ENCODE measurements at places on chromosomes 1 and 21. TPM values are rescaled to one million over a fixed set of nuclear protein-coding genes. Genes with fewer than 3 reads are reported as not detected.
A peak's percentile ranks its signal among the peaks of the same experiment; 100 is the strongest.

DNA sequence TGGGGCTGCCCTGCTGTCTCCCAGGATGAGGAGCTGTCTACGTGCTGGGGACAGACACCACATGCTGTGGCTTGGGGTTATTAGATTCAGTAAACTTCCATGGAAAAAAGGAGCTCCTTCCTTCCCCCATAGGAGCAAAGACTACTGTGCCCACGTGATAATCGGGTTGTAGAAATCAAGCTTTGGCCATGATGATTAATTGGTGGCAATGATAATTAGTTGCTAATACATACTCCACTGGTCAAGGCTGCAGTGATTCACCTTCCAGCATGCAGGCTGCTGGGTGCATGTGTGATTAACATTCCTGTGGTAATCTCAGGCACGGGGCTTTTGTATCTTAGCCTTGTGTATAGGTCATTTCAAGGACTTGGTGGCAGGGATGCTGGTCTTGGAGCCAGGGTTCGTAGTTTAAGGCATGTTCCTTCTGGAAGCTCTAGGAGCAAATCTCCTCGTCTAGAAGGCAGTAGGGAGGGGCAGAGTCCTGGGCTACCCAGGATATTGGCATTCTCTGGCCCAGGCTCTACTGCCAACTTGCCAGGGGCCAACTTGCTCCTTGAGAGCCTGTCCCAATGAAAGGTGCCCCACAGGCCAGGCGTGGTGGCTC lies 41.4 kb downstream of the TMCO4 start:
- no peak for ATAC-seq

DNA sequence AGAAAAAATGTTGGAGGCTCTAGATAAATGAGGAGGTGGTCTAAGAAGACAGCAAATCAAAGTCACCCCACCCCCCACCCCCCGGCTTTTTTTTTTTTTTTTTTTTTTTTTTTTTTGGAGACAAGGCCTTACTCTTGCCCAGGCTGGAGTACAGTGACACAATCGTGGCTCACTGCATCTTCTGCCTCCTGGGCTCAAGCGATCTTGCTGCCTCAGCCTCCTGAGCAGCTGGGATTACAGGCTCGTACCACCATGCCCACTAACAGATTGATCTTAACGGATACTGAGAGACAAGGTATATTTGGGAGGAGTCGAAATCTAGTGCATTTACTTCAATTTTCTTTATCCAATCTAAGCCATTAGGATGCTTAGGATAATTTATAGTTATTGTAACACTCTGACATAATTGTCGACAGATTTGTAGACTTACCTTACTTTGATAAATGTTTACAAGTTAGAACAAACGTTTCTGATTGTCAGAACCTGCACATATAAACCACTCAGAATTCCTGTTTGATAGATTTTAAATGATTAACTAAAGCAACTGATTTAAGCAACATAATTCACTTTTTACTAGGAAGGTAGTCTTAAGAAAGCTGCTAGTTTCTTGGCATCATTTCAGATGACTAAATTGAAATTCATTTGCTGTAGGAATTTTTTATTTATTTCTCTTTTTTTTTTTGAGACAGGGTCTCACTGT lies 33.7 kb upstream of the NBL1 start:
- ATAC-seq: no peak

- no peak for ATAC-seq
These were observed 14.7 kb downstream of the YTHDF2 start for GRCh38 chr1:28751315-28752060.

GBP1 gene
- total RNA-seq: 28.1 TPM

- ATAC-seq: no peak
These were observed 1.1 kb downstream of the CKS1B start for GRCh38 chr1:154975409-154976059.

- no peak for ATAC-seq
These were observed 27.7 kb downstream of the THRAP3 start for GRCh38 chr1:36251794-36252481.

DNA sequence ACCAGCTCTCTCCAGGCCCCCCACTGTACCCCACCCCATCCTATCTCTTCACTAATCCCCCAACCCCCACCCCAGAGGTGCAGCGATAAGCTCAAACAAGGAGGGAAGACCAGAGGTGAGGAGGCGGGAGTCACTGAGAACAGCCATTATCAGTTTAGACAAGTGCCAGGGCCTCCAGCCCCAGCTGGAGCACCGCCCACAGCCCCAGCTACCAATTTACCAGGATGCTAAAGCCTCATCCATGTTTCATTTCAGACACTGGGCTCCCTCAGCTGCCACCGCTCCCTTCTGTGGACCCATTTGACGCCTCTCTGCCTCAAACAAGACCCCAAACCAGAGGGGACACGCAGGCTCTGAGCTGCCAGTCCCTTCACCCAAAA lies 80.6 kb downstream of the DISP3 start:
- no peak for ATAC-seq

GRCh38 chr1:98232678-98233077 lies 311.8 kb upstream of the DPYD start:
- ATAC-seq: peak; percentile 16

ST6GALNAC5 gene
- 14.6 TPM for total RNA-seq

IVL gene
- 0.31 TPM for total RNA-seq

DNA sequence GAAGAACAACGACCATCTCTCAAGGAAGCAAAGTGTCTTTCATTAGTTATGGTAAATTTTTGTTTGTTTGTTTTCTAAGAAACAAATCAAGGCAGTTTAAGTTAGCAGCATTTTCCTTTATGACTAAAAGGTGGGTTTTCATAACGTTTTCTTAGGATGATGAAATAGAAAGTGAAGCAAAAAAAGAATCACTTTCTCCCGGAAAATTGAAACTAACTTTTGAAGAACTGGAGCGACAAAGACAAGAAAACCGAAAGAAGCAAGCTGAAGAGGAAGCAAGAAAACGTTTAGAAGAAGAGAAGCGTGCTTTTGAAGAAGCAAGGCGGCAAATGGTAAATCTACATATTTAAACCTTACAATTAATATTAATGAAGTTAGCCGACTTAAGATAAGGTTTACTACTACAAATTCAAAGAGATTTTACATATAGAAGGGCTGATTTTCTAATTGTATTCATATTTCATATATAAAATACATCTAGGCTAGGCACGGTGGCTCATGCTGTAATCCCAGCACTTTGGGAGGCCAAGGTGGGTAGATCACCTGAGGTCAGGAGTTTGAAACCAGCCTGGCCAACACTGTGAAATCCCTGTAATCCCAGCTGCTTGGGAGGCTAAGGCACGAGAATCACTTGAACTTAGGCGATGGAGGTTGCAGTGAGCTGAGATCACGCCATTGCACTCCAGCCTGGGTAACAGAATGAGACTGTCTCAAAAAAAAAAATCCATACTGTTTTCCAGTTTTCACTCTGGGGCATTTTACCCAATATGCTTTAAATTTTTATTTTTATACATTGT lies 38.3 kb downstream of the NEXN start:
- ATAC-seq: no peak

DNA sequence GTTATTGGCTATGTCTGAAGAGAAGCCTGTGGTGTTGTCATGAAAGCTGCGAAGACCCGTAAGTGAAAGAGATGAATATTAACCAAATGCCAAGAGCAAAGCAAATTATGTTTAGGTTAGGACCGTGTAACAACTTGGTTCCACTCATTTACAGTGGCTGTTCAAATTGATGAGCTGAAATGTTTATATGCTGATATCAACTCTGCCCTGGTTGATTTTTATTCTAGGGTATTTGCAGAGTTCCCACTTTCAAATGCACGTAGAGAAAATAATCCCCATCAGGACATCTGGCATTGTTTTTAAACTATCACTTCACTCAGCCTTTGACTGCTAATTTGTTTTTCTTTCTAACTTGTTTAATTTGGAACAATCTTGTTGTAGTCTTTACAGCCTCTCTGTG lies 581.6 kb upstream of the ADAMTS5 start:
- ATAC-seq: no peak

S100A7 gene
- total RNA-seq: 33.0 TPM

DNA sequence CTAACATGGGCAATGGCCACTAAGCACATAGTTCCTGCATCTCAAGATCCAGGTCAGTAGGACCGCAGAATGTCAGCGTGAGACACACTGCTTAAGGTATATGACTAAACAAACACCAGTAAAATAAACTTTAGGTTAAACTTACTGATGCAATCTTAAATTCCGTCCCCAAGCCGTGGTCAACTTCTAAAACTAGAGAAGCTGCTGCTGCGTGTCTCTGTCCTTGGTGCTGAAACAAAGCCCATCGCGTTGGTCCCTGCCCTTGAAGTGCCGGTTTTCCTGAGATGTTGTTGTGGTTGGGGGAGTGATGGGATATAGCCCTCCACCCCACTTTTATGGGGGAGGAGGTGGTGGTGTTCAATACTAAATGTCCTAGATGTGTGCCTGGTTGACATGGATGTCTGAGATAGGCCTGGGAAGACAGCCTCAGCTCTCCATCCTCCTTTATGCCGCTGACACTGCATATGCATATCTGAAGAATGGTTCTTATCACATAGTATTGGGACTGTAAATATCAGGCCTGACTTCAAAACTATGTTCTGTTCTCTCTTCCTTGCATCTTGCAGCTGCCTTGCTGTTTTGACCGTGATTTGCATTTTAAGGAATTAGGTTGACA lies 72.0 kb upstream of the KCNA3 start:
- ATAC-seq: no peak

DNA sequence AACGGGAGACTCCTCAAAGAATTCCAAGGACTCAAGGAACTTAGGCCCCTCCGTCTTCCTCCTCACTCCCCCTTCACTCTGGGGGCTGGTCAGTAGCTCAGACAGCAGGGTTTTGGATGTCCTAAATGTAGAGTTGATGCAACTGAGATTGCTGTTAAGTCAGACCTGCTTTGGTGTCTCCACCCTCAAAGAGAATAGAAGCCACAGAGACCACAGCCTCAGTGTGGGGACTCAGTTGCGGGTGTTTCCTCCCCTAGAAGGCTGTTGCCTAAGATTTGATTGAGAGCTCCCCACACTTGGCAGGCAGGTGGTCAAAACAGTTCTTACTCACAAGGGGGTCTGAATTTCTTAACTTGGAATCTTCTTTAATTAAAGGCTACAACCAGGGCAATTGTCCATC lies 7.6 kb downstream of the MAN1C1 start:
- no peak for ATAC-seq
